ENCODE measurements at places on chromosomes 13 and 19.
A peak's percentile ranks its signal among the peaks of the same experiment; 100 is the strongest.

GRCh38 chr13:114067886-114068651 is 64.4 kb downstream of the RASA3 start:
- DNase-seq: no peak

- DNase-seq: no peak
Measured at GRCh38 chr19:21143854-21144253, 2.0 kb downstream of the ZNF431 start.

DNA sequence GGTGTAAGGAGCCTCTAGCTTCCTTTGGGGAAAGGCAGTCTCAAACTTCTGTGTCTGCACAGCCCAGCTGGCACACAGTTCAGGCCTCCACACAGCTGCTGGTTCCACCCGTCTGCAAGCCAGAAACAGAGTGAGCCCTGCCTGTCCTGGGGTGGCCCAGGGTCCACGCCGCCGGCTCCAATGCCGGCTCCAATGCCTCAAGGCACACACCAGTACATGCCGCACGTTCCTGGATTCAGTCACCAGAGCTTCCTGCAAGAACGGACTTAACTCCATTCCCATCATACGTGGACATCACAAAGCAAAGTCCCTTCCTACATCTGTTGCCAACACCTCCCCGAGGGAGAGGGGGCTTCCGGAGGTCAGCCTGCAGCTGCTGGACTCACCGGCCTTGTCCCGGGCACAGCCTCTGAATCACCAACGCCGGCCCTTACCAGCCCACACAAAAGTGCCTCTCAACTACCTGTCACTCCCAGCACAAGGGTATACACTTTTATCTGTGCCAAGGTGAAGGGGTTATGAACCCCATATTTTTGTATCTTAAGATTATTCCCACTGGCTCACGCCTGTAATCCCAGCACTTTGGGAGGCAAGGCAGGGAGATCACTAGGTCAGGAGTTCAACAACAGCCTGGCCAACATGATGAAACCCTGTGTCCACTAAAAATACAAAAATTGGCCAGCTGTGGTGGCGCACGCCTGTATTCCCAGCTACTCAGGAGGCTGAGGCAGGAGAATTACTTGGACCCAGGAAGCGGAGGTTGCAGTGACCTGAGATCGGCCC is 8.5 kb downstream of the SH3GL1 start:
- DNase-seq: peak; percentile 49

DNA sequence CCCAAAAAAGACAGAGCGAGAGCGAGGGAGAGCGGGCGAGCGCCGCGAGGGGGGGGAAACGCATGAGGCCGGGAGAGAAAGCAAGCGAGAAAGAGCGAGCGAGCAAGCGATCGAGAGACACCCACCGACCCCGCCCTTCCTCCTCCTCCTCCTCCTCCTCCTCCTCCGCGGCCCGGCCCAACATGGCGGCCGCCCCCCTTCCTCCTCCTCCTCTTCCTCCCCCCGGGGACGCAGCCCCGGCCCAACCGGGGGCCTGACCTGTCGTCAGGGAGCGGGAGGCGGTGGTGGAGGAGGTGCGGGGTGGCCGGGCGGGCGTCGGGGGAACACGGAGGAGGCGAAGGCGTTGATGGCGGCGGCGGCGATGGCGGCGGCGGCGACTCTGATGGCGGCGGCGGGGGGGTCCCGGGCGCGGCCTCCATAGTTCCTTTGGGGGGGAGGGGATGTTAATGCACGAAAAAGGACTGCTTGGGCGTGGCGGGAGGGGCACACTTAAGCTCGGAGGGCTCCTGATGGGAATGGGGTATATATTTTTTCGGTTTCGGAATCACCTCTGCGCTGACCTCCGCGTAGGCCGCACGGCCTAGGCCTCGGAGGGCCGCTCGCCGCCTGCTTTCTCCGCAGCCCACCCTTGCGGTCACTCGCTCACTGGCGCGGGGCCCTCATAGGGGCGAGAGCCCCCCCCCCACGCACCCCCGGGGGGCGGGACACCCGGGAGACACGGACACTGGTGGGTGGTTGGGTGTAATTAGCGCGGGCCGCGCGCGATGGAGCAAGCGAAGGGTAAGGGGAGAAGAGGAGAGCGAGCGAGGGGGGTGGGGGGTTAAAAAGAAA is 1.2 kb downstream of the ZC3H4 start:
- peak; percentile 90 for DNase-seq

- DNase-seq: no peak
Measured at GRCh38 chr13:36293497-36293896, 4.1 kb downstream of the CCDC169 start.

- no peak for DNase-seq
Measured at GRCh38 chr13:36712290-36712689, 38.5 kb downstream of the SERTM1 start.

DNA sequence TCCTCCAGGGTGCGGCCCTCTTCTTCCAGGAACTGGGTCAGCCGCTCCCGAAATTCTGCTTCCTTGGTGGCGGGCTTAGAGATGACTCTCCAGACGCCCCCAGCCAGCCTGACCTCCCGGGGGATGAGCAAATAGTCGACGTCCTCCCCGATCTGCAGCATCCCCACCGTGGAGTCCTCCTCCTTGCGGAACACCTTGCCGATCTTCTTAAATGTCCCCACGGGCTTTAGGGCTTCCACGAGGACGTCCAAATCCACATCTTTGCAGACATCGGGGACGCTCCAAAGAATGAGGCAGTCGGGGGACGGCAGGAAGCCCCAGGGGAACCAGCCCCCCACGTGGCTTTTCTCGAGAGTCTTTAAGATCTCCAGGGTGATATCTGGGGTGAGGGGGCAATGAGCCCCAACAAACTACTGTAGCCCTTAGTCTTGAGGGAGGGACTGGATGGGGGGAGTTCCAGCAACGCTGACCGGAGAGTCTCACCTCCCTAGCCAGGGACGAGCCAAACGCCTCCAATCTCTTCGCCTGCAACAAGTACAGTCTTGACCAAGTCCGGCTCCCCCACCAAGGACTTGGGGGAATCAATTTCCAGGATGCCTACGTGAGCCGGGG is 608 bp downstream of the CCDC8 start:
- DNase-seq: no peak

DNA sequence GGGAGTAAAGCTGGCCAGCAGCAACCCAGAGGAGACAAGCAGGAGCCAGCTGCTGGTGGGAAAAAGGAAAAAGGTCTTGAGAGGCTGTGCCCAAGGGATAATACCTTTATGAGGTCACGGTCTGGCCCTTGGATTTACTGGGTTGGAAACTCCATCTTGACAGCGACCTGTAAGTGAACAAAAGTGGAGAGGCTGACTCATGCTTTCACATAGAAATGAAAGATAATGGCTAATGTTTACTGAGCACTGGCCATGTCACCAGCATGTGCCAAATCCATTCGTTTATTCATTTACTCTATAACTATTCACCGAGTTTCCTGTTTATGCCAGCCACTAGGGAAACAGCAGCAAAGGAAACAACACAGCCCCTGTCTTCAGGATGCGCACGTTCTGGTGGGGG is 4.7 kb downstream of the VRK3 start:
- no peak for DNase-seq

DNA sequence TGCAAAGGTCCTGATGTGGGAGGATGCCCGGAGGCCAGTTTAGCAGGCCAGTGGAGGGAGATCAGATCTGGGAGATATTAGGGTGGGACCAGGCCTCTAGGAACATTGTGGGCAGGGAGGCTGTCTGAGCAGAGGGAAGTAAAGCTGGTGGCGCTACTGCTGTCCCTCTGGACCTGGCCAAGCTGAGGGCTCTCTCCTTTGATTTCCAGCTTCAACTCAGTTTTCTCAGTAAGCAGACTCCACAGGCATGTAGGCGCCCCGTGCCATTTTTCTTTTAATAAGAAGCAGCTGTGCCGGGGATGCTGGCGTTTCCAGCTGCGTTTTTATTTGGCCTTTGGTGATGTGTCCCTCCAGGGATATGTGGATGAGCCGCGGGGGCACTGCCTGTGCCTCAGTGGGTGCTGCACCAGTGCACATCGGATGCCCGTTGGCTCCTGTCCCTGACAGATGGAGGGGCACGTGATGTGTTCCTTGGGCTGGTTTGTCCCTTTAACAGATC is 6.7 kb downstream of the DNM2 start:
- DNase-seq: peak; percentile 34

DNA sequence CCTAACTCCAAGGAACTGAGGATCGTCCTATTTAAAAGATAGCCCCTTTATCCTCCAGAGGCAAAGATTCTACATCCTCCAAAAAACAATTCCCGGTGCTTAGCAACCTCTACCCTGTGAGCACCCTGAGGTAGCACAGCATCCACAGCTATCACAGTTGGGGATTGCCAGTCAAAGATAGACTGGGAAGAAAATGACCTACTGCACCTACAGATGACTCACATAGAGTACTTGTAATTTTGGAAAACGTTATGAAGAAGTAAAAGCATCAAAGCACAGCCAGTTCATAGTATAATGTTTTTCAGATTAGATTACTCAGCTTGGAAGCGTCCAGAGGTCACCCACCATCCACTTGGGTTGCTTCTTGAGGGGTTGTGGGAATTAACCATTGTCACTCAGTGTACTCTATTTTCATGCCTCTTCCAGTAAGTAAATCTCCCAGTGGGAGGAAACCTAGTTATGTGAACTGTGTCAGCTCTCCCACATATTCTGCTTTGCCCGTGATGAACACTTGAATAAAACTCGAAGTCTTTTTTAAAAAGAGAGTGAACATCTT is 8.9 kb upstream of the FAM124A start:
- DNase-seq: no peak

GRCh38 chr13:31859571-31859970 is 120.2 kb downstream of the RXFP2 start:
- no peak for DNase-seq

GRCh38 chr13:49616676-49617065 is 11.6 kb upstream of the ARL11 start:
- no peak for DNase-seq

DNA sequence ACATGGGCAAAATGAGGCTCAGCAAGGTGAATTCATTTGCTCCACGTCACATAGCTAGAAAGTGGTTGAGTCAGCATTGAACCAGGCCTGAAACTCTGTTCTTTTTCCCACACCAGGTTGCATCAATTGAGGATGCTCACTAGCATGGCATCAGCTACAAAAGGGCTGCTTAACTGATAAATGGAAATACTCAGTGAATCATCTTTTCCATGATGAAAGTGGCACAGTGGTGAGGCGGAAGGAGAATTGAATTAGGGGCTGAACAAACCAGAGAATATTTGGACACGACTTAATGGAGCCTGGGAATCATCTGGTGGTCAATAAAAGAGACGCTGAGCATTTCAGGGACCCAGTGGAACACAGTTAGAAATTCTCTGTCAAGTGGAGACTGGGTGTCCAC is 320.1 kb upstream of the MAB21L1 start:
- DNase-seq: no peak

DNA sequence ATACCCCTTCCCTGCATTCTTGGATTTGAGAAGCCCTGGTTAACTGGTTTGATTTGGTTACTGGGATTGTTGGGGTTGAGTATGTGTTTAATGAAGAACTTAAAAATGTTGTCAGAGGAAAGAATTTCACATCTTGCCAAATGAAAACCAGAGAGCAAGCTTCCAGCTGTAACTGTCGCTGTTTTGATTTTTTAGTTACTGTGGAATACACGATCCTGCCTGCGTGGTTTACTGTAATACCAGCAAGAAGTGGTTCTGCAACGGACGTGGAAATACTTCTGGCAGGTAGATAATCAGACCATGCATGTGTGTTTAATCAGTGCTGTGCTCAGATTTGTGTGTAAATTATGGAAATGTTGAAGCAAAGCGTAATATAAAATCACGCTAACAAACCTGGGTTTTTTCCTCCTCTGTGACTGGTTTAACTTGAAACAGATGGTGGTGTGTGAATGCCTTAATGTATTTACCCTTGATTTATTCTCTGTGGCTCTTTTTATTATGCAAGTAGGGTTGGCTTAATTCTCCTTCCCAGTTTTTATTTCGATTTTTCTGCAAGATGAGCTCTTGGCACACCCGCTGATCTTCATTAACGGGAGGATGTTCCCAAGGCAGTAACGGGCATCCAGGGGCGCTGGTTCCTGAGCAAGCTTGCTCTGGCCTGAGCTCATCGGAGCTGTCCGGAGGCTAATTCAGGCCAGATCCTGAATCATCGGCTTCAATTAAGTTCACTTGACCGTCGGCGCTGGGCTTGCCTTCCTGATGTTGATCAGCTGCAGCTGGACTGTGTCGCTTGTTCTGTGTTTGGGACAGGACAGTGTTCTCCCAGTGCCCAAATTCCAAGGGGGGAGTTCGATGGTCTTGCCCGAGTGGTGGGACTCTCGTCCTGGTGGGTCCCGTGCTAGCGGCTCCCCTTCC is 16.0 kb downstream of the UPF1 start:
- no peak for DNase-seq

- DNase-seq: no peak
Measured at GRCh38 chr13:104847922-104848321, 1687.5 kb downstream of the EFNB2 start.

DNA sequence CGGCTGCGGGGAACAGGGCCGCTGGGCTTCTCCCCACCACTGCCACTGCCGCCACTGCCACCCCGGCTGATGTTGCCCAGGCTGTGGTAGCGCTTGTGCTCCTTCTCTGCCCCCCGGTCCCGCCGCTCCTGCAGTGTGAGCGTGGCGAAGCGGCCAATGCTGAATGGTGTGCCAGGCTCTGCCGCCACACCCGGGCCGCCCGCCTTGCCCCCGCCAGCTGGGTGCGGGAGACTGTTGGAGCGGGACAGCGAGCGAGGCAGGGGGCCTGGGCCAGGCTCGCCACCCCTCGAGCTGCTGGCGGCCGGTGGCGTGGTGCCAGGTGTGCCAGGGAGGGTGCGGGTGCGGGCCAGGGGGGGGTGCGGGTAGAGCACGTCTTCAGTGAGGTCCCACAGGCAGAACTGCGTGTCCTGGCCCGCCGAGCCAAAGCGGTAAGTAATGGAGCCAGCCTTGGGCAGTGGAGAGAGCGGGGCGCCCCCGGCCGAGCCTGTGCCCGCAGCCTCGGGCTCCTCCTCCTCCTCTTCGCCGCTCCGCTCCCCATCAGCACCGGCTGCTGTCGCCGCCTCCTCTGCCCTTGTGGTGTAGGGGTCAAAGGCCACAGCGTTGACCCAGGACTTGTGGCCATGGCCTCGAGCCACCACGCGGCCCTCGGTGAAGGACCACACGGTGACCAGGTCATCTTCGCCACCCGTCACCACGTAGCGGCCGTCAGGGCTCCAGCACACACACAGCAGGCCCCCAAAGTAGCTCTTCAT is 3.7 kb upstream of the DMPK start:
- DNase-seq: no peak

DNA sequence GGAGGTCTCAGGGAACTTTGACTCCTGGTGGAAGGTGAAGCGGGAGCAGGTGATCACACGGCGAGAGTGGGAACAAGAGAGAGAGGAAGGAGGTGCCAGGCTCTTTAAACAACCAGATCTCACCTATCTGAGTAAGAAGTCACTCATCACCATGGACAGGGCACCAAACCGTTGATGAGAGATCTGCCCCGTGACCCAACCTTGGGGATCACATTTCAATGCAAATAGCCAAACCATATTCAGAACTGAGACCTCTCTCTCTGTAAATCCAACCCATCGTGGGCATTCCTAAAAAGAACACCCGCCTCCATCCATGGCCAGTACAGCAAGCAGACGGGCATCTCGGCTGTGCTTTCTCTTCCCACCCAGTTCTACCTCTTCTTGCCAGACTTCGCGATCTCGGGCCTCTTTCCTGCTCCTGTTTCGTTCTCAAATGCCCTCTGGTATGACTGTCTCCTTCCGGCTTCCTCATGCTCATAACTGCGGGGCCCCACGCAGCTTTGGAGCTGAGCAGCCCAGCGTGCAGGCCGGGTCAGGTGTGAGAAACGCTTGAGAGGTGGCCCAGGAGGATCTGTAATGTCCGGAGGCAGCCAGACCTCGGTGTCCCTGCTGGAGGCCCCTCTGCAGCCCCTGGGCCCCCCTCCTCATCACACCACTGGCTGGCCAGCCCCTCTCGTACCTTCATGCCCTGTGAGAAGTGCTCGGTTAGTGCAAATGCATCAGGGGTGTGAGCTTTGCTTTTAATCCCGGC is 97.0 kb upstream of the GPR183 start:
- DNase-seq: no peak

- no peak for DNase-seq
Measured at GRCh38 chr13:80177327-80177726, 163.6 kb downstream of the SPRY2 start.
